ENCODE measurements at places on chromosomes 13 and 19.
A peak's percentile ranks its signal among the peaks of the same experiment; 100 is the strongest.

DNA sequence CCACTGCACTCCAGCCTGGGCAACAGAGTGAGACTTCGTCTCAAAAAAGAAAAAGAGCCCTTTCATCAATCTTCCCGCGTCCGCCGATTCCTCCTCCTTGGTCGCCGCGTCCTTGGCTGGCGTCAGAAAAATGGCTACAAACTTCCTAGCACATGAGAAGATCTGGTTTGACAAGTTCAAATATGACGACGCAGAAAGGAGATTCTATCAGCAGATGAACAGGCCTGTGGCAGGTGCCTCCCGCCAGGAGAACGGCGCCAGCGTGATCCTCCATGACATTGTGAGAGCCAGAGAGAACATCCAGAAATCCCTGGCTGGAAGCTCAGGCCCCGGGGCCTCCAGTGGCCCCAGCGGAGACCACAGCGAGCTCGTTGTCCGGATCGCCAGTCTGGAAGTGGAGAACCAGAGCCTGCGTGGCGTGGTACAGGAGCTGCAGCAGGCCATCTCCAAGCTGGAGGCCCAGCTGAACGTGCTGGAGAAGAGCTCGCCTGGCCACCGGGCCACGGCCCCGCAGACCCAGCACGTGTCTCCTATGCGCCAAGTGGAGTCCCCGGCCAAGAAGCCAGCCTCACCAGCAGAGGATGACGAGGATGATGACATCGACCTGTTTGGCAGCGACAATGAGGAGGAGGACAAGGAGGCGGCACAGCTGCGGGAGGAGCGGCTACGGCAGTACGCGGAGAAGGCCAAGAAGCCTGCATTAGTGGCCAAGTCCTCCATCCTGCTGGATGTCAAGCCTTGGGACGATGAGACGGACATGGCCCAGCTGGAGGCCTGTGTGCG lies 2.1 kb upstream of the MISP3 start:
- DNase-seq = no peak

- DNase-seq = no peak
Measured at GRCh38 chr13:97654236-97654635, 220.3 kb downstream of the RAP2A start.

DNA sequence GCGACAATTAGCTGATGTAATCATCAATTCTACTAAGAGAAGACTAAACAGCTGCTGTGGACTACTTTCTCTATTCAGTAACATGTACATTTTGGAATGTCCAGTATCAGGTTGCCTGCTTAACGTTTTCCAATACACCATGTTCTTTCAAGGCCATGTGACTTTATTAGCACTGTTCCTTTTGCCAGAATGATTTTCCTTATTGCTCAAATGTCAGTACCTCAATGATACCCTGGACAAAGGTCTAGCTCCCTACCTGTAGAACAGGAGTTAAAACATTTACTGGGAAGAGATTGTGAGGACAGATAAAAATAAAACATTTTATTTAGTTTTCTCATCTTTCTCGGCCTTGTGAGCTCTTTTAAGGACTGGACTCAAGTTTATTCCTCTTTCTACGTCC lies 3.8 kb upstream of the RBM26 start:
- no peak for DNase-seq

- no peak for DNase-seq
Measured at GRCh38 chr13:35814605-35815011, 316.6 kb downstream of the DCLK1 start.

- no peak for DNase-seq
Measured at GRCh38 chr13:88979465-88980175, 1308.4 kb downstream of the SLITRK5 start.

- DNase-seq = no peak
Measured at GRCh38 chr13:39533651-39534150, 69.3 kb downstream of the LHFPL6 start.

- DNase-seq = no peak
Measured at GRCh38 chr13:43307921-43308433, 284.6 kb downstream of the DNAJC15 start.

DNA sequence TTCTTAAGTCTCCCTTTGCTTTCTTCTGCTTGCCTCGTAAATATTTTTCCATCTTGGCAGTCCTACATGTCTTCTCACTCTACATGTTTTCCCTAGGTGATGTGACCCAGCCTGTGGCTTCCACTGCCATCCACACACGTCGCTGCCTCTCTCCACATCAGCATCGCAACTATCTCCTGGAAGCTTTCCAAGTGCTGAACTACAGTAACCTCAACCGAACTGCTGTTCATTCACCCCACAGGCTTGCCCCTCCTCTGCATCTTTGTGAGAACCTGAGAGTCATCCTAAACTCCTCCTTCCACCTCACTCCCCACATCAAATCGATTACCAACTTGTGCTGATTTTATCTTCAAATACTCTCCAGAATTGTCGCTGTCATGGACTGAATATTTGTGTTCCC lies 41.2 kb upstream of the USPL1 start:
- peak; percentile 34 for DNase-seq

- DNase-seq = no peak
Measured at GRCh38 chr13:21826214-21827015, 155.5 kb downstream of the FGF9 start.

- no peak for DNase-seq
Measured at GRCh38 chr13:112902101-112902651, 66.8 kb upstream of the MCF2L start.

DNA sequence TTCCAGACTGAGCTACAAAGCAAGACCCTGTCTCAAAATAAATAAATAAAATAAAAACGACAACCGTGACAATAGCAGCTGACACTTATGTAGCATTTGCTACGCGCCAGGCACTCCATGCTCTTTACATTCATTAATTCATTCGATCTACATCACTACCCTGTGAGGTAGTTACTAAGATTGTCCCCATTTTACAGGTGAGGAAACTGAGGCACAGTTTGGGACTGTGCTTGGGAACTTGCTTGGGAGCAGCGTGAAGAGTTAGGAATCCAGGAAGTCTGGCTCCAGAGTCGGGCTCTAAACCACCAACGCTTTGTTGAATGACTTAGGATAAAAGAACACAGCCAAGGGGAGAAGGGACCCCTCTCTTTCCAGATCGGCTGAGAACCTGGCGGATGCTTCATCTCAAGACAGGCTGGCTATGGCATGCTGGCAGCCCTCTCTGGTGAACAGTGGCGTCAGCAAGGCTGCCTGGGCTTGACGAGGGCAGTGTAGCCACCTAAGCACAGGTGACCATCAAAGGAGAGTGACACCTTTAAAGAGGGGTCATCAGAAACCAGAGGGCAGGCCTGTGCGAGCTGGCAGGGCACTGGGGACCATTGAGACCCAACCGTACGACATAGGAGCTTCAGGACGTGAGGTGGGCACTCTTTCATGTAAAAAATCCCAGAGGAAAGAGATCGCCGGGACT lies 591 bp downstream of the DOHH start:
- DNase-seq = no peak

DNA sequence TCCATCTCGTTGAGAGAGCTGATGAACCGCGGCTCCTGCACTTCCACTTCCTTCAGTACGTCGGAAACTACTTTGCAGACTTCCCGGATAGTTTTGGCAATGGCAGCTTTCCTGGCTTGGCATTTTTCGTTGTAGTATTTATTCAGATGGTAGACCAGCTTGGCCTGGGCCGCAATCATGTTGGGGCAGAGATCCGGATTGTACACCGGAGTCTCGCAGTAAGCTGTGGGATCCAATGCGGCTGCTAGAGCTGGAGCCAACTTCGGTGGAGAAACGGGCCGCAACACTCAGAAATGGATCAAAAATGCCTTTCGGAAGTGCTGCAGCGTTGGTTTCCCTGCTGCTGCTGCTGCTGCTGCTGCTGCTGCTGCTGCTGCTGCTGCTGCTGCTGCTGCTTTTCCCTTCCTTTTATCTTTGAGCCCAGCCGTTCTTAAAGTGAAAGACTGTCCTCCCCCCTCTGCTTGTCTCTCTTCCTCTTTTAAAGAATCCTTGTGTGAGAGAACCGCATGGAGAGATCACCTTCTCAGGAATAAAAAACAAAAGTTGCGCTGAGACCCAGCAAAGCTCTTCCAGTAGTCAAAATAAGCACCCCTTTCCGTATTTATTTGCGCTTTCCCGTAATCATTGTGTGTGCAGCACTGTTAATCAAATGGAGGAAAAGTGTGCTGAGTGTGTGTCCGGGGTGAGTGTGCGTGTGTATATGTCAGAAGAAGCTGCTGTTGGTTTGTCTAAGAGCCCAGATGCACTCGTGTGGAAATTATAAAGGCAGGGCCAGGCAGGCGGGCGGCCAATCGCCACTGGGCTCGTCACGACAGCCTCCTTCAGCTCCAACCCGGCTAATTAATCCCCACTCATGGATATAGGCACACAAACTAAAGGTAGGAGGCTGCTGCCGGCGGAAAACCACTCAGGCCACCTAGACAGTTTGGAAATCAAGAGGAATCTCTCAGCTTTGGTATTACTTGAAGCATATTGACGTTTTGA lies at the start of gene MAB21L1:
Gene MAB21L1, minus strand, starts transcription at position 730 of the 984 bp plus-strand sequence. Its CDS starts 551 bp downstream, at position 179.
- peak; percentile 5 for DNase-seq

- no peak for DNase-seq
Measured at GRCh38 chr13:40537146-40537895, 129.1 kb downstream of the FOXO1 start.

All from stimulated activated CD4-positive, alpha-beta T cell treated with anti-CD3 and anti-CD28 coated beads, Interleukin-2, amount 100 ng/mL, for 24 hours (primary cell).